ENCODE measurements at places on chromosomes 11 and 22.

- DNase-seq: no peak
Measured at GRCh38 chr22:47114813-47115517, 352.5 kb downstream of the TBC1D22A start.

DNA sequence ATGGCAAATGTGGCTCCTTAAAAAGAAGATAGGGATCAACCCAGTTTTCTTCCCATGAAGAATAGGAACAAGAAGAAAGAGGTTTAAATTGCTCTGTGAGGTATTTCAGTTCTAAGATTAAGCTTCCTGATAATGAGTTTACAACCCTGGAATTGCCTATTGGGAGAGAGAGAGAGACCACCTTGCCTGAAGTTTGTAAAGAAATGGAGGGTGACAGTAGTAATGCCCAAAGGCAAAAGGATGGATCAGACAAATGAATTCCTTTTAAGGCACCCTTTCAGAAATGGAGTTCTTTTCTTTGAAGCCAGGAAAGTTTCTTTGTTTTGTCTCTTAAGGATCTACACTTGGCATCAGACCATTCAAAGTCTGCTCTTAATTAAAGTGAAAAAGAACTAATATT lies 74.3 kb downstream of the DDIAS start:
- DNase-seq: no peak

DNA sequence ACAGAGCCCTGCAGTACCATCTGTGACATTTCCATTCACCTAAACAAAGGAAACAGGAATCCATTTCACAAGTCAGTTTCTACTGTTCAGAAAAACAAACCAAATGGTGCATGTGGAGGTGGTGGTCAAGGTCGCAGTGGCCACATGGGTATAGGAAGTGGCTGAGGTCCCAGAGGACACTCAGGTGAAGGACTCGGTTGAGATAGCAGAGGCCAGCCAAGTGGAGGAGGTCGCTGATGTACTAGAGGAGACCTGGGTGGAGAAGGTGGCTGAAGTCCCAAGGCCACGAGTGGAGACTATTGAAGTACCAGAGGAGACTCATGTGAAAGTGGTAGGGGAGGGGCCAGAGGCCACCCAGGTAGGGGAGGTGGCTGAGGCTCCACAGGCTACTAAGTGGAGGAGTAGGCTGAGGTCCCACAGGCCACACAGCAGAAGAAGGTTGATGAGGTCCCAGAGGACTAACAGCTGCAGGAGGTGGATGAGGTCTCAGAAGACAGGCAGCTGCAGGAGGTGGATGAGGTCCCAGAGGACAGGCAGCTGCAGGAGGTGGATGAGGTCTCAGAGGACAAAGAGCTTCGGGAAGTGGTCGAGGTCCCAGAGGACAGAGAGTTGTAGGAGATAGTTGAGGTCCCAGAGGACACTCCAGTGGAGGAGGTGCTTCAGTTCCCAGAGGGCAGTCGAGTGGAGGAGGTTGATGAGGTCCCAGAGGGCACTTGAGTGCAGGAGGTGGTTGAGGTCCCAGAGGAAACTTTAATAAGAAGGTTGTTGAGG lies 40.2 kb downstream of the ZNF195 start:
- no peak for DNase-seq

- no peak for DNase-seq
Measured at GRCh38 chr11:102580185-102580951, 44.8 kb downstream of the MMP20 start.

DNA sequence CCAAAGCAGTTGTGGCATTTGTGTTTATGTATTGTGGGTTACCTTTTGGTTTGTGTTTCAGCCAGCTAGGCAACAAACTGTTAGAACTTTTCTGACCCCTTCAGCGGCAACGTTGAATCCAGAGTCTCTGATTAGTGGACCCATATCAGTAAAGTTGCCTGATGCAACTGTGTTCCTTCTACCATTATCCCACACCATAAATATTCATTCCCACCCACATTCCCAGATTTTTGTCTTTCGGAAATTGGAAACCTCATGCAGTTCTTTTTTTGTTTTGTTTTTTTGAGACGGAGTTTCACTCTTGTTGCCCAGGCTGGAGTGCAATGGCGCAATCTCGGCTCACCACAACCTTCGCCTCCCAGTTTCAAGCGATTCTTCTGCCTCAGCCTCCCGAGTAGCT lies 30.7 kb upstream of the RBX1 start:
- no peak for DNase-seq

DNA sequence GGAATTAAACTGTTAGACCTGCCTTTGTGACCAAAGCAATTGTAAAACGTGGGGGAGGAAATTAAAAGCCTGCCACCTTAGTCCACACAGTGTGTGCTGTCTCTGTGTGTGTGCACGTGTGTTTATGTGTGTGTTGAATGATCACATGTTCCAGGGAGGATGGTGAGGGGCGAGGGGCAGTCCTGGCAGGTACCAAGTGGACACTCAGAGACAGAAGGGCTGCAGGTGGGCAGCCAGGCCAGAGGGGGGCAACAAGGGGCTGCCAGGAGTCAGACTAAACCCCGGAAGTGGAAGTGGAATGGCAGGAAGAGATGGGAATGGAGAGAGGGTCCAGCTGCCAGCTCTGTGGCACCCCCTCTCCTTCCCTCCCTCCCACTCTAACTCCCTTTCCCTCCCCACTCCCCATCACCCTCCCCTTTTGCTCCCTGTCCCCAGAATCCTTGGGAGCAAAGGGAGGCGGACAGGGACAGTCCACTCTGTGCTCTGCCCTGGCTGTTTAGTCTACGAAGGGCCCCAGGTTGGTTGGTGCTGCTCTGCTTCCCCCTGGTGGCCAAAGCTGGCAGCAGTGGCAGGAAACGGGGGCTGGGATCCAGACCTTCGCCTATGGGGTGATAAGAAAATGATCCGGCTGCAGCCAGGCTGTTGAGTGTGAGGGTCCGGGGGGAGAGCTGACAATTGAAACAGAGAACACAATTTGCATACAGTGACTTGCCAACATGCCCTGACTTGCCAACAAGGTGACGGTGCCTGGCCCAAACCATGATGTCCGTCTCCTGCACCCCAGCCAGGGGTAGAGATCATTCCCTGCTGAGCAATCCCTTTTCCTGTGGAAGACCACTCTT lies 24.4 kb downstream of the P2RY2 start:
- peak; percentile 84 for DNase-seq

- DNase-seq: peak; percentile 68
Measured at GRCh38 chr22:45553351-45554039, 50.8 kb downstream of the FBLN1 start.

DNA sequence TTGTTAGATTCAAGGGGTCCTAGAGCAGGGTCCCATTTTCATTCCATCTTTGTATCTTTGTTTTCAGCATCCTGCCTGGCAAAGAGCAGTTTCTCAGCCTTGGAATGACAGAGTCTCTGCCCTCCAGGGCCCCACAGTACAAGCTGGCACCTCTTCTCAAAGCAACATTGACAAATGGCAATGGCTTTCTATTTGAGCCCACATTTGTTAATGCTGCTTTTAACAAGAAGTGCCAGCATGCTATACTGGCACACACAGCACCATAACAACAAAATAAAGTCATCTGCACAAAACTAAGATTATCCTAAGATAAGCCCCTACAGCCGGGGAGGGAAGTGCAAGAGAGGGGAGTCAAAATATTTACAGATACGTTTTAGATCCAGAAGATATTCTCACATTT lies 309.7 kb upstream of the C11orf87 start:
- no peak for DNase-seq

DNA sequence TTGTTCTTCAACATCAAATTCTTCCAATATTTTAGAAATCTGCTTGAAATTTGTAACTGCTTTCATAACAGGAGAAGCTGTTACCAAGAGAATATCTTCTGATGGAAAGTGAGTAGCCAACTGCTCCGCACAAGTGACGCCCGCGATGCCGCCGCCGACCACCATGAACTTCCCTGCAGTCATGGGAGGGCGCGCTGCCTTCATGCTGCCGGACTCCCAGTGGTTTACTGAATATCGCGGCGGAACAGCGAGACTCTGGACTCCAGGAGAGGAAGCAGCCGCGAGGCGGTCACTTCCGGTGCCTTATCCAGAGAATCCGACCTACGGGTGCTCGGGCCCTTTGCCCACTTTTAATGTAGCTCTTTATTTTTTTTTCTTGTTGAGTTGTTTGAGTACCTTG lies 190.6 kb downstream of the GUCY1A2 start:
- DNase-seq: no peak

DNA sequence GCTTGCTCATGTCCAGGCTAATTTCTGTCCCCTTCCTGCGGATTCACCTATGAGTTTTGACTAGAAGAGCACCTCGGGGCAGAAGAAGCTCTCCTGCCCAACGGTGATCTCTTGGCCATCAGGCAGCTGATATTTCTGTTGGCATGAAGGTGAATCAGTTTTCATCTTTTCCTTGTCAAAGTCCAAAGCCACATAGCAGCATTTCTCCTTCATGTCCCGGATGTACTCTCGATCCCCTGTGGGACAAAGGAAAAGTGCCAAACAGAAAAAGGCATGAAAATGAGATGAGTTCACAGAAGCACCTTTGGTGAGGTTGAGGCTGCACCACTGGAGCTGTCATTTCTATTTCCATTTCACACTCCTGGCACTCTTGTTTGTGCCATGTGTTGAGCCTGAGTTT lies 56.8 kb downstream of the DHCR7 start:
- no peak for DNase-seq

DNA sequence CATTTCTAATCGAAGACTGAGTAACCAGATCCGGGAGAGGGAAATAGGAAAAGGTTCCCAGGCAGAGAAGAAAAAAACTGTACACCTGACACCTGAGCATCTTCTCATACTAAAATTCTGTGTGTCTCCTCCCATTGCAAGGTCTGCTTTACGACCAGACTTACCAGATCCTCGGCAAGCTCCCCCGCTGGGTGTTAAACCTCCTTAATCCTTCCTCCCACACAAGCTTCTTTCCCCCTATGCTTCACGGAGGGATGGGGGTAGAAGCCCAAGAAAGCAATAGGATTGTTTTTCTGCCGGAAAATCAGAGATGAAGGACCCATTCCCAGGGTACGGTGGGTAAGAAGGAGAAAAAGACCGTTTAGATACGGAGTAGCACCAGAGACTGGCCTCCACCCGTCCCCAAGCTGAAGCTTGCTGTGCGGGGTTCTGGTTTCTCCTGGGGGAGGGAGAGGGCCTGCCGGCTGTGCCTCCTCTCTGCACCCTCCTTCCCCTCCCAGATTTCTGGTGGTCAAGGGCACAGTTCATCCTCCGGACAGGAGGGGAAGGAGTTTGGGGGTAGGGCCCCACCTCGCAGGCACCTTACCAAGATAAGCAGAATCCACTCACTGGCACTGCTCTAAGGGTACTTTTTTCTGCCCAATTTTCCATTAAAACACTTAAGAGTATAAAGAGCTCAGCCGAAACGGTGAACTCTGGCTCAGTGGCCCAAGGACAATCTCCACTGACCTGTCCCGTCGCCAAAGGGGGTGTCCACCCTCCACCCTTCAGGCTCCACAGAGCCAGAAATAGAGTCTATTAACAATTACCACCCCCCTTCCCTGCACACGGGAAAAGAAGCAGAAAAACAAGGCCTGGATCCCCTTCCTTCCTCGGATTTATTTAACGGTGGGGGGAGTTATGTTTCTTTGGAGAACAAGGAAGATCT lies 1.2 kb downstream of the TOB2 start:
- DNase-seq: no peak

DNA sequence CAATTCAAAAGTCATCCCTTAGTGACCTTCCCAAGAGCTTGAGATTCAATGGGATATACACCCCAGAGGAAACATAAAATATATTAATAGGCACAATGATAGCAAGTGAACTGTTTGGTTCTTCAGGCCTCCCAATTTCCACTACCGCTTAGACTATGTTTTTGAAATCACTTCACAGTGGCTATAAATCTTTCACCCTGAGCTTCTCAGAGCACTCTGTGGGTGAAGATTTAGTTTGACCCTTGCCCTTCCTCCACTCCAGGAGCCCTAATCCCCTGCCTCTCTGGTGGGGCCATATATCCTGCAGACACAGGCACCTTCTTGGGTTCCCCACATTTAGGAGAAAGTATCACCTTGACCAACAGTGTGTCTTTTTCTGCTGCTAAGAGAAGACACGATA lies 186.9 kb upstream of the PITPNB start:
- no peak for DNase-seq

GRCh38 chr22:35839841-35840301 lies 122.2 kb downstream of the APOL5 start:
- DNase-seq: no peak
